GM12891 (cell line): ENCODE measurements at places on chromosomes 13 and 19.

- no peak for DNase-seq
Observed at GRCh38 chr13:98389319-98389718, 187.6 kb downstream of the STK24 start.

DNA sequence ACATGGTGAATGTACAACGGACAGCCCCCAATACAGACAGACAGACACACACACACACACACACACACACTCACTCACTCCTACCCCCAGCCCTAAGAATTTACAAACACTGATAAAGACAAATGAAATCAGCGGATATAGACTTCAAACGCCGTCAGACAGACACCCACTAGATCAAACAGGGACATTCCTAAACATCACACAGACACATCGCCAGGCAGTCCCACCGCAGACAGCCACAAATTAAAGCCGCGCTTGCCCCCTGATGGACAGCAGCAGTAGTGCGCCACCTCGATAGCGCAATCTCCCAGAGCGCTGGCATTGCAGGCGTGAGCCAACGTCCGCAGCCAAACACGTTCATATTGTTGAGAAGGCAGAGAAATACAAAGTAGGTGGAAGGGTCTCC, 24.7 kb upstream of the ADGRE1 start:
- peak; percentile 65 for DNase-seq

- no peak for DNase-seq
Observed at GRCh38 chr13:52187029-52187423, 27.6 kb upstream of the NEK3 start.

GRCh38 chr19:38675611-38676010, 28.2 kb downstream of the ACTN4 start:
- DNase-seq, result no peak

- no peak for DNase-seq
Observed at GRCh38 chr19:11123114-11123513, 32.5 kb downstream of the SPC24 start.
